ENCODE measurements at places on chromosomes 3 and 15. TPM values are rescaled to one million over a fixed set of nuclear protein-coding genes. Genes with fewer than 3 reads are reported as not detected.

The NMD3 gene
- 42.8 TPM for total RNA-seq

The PAK6 gene
- total RNA-seq = 3.0 TPM

The CCR4 gene
- 4.9 TPM for total RNA-seq

The IGF2BP2 gene
- total RNA-seq = 12.8 TPM

The TEX264 gene
- 64.1 TPM for total RNA-seq

The SLC51A gene
- 2.0 TPM for total RNA-seq

The CCDC51 gene
- 21.8 TPM for total RNA-seq

The TGM5 gene
- total RNA-seq = not detected

The OR5H6 gene
- not detected for total RNA-seq

The IQCB1 gene
- total RNA-seq = 24.7 TPM

The CEMIP gene
- total RNA-seq = 1.0 TPM

The CGNL1 gene
- total RNA-seq = 0.60 TPM

The CFAP20DC gene
- 0.77 TPM for total RNA-seq

The BCL2A1 gene
- total RNA-seq = 180 TPM

- no peak for DNase-seq
Measured at GRCh38 chr15:52856286-52856685, 66.2 kb upstream of the ONECUT1 start.

DNA sequence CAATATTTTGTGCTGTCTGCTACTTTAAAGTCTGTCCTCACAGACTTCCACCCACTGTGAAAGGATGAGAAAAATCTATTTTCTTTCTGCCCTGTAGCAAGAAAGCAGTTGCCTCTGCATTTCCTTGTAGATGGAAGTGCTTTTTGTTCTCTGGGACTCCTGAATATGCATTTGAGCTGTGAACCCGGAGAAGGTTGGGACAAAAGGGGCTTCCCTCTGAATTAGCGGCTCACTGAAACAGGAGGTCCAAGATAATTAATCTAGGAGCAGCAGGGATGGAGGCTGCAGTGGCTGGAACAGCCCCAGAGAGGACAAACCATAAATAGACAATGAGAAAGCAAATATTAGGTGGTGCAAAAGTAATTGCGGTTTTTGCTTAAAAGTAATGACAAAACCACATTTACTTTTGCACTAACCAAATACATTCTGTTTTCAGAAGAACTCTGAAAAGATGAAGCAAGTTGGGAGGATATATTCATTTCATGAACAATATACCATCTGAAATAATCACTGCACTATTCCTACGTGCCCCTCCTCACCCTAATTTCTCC is 143.4 kb upstream of the KBTBD8 start:
- no peak for DNase-seq

- no peak for DNase-seq
Measured at GRCh38 chr15:98080791-98081190, 120.3 kb downstream of the ARRDC4 start.

- DNase-seq = no peak
Measured at GRCh38 chr3:64178419-64178818, 46.8 kb downstream of the PRICKLE2 start.

- DNase-seq = no peak
Measured at GRCh38 chr15:66780973-66781718, 79.1 kb downstream of the SMAD6 start.

DNA sequence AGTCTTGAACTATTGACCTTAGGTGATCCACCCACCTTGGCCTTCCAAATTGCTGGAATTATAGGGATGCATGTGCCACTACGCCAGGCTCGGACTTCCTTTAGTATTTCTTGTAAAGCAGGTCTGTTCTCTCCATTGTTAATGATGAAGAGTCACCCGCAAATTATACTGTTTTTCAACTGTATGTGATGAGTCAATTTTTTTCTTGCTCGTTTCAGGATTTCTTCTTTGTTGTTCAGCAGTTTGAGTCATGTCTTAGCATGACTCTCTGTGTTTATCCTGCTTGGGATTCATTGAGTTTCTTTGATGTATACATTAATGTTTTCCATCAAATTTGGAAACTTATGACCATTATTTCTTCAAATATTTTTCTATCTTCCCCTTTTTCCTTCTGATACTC is 28.9 kb downstream of the GRAMD1C start:
- no peak for DNase-seq

GRCh38 chr3:141083226-141083625 is 32.1 kb downstream of the SPSB4 start:
- DNase-seq = peak; percentile 54

DNA sequence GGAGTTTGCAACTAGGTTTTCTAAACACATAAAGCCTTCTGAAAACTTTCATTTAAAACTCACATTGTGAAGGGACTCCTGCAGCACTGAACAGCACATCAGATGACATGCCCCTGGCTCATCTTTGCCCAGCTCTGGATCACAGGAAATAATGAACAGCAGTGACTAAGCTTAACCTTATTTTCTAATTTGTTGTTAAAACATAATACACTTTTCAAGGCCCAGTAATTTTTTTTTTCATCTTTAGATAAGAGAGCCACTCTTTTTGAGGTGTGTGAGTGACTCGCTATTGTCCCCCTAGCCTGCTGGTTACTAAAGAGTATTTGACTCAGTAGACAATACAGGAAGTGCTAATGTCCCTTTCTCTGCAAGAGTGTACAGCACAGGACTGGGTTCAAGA is 204.0 kb downstream of the OSBPL10 start:
- no peak for DNase-seq

GRCh38 chr15:79440355-79440908 is 8.3 kb downstream of the MINAR1 start:
- no peak for DNase-seq

DNA sequence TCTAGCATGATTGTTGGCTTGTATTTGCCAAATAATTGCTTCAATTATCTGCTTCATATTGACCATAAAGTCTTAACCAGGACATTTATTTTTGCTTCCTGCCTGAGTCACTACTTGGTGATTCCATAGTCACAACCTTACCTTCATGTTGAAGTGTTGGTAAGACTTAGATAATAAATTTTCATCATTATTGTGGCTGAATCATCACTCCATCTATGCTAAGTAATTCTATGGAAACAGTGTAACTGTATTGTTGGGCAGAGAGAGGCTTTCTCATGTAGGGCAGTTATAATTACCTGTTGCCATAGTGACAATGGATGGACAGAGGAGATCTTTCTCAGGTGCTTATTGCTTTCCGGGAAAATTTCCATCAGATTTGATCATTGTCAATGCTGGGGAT is 330.7 kb upstream of the LRRC3B start:
- no peak for DNase-seq

- DNase-seq = no peak
Measured at GRCh38 chr3:37491343-37491742, 317.0 kb upstream of the LRRFIP2 start.

- DNase-seq = no peak
Measured at GRCh38 chr3:156811089-156811862, 14.9 kb upstream of the LEKR1 start.

DNA sequence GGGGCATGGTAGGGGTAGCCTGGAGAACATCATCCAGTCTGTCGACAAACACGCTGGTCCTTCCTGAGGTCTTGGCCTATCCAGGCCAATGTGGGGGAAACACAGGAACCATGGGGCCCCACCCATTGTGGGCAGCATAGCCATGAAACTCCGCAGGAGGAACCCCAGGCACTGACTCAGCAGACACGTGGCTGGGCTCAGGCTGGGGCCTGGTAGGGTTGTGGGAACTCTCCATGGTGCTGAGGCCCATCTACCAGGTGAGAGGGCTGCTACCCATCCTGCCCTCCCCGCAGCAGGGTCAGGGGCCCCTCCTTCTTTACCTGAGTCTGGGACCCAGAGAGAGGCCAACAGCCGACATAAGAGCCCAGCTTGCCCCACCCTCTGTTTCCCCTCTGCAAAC is 22.6 kb upstream of the CACNA2D2 start:
- no peak for DNase-seq

GRCh38 chr3:129974833-129975704 is 549 bp downstream of the TRH start:
- DNase-seq = peak; percentile 82

GRCh38 chr15:39054128-39054732 is 489.6 kb upstream of the RASGRP1 start:
- DNase-seq = no peak

DNA sequence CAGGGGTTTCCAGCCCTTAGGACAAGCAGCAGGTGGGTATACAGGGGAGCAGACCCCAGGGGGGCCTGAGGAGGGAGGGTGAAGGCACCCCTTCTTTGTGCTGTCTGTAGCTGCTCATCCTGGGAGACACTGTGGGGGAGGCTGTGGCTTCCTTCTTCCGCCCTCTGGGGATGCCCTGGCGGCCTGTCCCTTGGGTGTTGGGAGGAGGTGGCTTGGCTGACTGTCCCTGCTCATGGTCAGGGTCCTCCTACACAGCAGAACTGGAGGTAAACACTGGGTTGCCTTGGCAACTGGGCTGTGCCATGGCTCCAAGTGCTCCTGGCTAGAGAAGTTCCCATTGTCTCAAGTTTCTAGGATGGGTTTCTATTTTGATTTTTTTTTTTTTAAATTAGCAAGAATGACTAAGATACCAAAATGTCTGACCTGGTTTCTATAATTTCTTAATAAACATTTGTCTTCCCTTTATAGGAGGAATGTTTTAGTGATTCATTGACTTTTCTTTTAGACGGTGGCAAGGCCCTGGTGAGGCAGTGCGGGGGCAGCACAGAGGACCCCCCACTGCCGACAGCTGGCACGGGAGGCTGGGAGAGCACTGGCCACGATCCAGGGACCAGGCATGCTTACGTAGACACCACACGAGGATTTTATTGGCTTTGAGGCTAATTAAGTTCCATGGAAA is 12.4 kb downstream of the KLF13 start:
- peak; percentile 83 for DNase-seq

DNA sequence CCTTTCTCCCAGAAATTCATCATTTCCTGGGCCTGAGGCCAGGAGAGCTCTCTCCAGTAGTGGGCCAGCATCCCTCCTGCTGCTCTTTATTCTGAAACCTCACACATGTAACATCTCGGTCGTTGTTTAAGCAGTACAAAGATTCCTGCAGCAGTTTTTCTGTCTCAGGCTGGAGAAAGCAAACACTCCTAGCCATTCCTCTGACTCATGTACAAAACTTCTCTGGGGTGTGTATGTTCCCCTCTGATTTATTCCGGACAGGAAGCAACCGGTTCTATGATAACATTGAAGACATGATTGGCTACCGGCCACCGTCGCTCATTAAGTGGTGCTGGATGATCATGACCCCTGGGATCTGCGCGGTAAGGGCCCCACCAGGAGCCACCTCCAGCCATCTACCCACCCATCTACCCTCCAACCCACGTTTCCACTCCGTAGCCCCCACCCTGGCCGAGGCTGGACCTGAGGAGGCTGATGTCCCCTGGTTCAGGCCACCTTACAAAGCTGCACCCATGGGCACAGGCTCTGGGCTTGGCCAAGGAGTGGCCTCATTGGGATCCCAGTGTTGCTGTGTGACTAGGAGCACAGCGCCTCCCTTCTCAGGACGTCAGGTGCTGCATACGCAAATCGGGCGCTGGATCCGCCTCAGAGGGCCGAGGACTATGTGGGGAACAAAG is 58.6 kb upstream of the SLC6A1 start:
- DNase-seq = peak; percentile 72

DNA sequence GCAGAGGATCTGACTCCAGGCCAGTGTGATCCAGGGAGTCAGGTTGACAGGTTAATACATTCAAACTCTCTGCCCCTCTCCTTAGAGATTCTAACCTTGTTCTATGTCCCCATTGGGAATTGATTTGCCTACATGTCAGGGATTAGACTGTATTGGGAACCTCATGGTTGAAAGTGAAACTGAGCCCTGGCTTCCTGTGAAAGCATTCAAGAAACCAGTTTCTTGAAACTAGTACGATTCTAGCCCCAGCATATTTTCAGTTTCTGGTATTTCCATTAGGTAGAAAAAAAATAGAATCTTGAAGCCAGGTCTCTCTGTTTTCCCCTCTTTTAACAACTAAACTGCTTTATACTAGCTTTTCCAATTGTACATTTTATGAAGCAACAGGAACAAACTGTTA is 140.4 kb upstream of the ABI3BP start:
- DNase-seq = no peak

DNA sequence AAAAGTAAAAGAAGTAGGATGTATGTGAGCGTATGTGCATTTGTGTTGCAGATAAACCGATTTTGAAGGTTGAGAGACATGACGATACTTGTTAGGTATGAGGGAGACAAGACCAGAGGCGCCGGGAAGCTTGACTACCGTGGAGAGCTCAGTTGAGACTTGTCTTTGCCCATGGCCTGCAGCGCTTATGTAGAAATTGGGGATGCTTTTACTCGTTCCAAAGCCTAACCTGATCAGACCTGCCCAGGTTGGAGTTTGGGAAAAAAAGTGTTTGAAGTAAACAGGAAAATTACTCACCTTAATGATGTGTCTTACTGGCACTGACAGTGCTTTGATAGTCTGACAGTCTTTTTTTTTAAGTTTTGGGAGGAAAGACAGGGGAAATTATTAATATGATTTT is 202.8 kb downstream of the TP63 start:
- DNase-seq = no peak

DNA sequence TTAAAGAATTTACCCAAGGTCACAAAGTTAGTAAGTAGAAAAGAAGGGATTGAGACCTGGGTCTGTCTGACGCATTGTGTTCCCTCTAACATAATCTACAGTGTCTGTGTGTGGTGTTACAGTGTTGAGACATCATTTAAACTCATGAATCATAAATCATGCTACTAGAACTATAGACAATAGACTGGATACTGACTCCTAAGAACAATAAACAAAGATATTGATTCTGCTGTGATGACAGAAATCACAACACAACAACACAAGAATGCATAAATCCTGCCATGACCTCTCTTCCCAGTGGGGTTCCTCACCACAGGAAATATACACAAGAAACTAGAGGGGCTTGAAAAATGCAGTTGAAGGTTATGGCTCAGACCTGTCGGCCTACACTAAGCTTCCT is 44.3 kb downstream of the TRIM69 start:
- DNase-seq = no peak

DNA sequence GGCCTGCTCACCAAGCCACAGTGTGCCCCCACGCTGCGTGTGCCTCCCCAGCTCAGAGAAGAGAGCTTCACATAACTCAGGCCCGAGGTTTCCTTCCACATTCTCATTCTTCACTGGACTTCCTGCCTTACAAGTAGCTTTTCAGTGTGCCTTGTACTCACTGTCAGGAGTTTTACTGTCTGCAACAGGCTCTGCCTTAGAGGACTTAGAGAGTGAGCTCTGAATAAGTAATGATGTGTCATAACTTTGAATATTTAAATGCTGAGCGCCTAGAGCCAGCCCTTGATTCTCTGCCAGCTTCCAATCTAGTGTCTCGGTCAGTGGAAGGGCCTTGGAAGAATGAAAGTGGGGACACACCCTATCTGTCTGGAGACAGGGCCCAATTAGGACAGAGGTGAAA is 41.8 kb downstream of the ITGB5 start:
- peak; percentile 25 for DNase-seq

- DNase-seq = no peak
Measured at GRCh38 chr3:101588616-101589015, 14.6 kb downstream of the PCNP start.
